H7 (cell line): ENCODE measurements at places on chromosomes 11 and 22. TPM values are rescaled to one million over a fixed set of nuclear protein-coding genes. Genes with fewer than 3 reads are reported as not detected.

- DNase-seq, result no peak
Observed at GRCh38 chr11:9049959-9050358, 41.4 kb downstream of the SCUBE2 start.

GRCh38 chr11:46183819-46184218 lies 62.6 kb upstream of the PHF21A start:
- no peak for DNase-seq

DNA sequence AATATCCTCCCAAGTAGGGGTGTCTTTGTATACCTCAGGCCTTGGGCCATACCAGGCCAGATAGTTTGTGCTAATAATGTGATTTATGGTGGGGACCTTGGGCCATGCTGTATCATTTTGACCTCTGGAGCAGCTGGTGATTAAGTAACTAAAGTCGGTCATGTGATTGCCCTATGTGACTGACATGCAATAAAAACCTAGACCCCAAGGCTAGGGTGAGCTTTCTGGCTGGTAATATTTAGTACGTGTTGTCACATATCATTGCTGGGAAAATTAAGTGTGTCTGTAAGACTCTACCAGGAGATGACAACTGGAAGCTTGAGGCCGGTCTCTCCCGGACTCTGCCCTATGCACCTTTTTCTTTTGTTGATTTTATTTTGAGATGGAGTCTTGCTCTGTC lies 12.6 kb upstream of the TFIP11 start:
- no peak for DNase-seq

- no peak for DNase-seq
Observed at GRCh38 chr11:109644152-109644551, 222.2 kb downstream of the C11orf87 start.

DNA sequence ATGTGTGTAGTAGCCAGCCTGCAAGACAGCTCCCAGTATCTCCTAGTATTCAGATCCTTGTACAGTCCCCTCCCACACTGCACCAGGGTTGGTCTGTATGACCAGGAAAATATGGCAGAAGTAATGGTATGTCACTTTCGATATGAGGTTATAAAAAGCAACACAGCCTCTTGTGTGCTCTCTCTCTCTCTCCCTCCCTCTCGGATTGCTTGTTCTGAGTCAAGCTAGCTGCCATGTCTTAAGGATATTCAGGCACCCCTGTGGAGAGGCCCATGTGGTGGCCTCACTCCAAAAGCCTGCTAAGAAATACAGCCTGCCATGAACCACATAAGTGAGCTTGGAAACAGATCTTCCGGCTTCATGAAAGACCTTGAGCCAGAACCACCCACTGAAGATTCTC lies 25.4 kb downstream of the FXYD6 start:
- DNase-seq, result no peak

- no peak for DNase-seq
Observed at GRCh38 chr11:86592659-86593451, 79.6 kb downstream of the ME3 start.

- no peak for DNase-seq
Observed at GRCh38 chr11:37110385-37110784, 512.3 kb upstream of the RAG2 start.

GRCh38 chr11:76257074-76257719 lies 50.9 kb upstream of the WNT11 start:
- DNase-seq, result no peak

DNA sequence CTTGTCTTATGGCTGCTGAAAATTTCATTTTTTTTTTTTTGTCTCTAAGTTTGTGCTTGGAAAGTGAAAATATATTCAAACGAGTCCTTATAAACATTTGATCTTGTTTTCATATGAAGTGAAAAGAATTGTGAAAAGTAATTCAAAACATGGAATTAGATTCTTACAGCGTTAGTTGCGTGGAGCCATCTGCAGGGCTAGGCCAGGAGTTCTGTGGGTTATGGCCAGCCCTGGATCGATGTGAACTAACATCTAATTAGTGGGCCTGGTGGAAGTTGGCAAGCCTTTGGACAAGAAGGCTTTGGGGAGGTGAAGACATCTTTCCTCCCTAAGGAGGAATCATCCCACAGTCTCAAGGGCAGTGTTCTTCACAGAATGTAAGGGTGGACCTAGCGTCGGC lies 37.2 kb downstream of the PARVA start:
- no peak for DNase-seq

DNA sequence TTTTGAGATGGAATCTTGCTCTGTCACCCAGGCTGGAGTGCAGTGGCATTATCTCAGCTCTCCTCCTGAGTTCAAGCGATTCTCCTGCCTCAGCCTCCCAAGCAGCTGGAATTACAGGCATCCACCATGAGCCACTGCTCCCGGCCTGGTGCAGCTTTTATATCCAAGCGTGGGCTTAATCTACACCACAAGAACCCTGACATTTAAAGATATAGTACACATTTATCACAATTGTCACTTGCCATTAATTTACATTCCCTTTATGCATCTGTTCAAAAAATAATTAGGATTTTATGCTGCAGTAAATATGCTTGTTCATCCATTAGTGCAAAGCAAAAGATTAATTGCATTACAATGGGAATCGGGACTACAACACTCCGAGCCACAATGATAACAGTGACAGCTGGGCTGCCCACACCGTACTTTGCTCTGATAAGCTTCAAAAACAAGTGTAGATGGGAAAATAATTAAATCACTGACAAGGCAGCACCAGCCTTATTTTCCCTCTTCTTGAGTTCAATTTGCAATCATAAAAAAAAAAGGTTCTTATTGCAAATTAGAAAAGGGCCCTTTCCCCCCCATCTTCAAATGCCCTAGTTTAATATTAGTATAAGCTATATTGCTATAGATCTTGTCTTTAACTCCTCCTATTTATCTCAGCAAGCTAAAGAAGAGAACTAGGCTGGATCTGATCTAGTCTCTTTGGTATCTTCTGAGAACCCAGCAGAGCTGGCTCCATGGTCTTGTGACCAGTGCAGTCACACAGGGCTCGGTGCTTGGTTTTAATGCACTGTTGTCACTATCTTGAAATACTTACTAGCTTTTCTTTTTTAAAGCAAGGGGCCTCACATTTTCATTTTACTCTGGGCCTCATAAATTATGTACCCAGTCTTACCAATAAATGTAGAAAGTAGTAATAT lies 206.2 kb upstream of the LRRC4C start:
- DNase-seq, result no peak

DNA sequence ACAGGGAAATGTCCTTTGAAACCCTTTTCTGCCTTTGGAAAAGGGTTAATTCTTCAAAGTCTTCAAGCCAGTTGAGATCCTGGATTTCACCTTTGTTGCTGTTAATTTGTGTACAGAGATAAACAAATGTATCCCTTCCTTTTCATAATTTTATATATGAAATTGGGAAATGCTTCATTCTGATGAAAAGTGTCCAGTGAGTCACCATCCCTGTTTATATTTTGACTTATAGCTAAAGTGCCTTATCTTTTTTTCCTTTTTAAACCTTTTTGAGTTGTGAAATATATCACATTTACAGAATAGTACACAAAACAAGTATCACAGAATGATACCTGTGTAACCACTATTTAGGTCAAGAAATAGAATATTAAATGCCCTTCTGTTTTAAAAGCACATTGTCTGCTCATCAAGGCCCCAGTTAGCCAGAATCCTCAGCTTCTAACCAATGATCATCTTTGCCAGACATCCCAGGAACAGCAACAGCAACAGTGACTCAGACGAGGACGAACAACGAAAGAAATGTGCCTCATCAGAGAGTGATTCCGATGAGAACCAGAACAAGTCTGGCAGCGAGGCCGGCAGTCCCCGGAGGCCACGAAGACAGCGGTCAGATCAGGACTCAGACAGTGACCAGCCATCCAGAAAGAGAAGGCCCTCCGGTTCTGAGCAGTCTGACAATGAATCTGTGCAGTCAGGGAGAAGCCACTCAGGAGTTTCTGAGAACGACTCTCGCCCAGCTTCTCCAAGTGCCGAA lies 27.3 kb downstream of the CTR9 start:
- no peak for DNase-seq

DNA sequence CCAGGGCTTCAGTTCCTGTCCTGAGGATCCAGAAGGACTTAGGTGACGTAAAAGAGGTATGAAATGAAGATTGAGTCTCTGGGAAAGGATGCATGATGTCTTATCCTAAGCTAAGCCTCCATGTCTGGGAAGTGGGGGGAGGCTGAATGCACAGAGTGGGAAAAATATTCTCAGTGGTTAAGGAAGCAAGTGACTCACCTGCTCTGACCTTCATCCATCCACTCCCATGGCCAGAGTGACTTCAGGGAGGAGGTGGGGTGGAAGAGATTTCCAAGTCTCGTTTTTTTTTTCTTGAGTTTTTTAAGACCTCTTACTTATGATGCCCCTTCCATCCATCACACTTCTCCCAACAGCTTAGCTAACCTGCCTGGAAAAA lies 32.5 kb upstream of the POLD3 start:
- no peak for DNase-seq

DNA sequence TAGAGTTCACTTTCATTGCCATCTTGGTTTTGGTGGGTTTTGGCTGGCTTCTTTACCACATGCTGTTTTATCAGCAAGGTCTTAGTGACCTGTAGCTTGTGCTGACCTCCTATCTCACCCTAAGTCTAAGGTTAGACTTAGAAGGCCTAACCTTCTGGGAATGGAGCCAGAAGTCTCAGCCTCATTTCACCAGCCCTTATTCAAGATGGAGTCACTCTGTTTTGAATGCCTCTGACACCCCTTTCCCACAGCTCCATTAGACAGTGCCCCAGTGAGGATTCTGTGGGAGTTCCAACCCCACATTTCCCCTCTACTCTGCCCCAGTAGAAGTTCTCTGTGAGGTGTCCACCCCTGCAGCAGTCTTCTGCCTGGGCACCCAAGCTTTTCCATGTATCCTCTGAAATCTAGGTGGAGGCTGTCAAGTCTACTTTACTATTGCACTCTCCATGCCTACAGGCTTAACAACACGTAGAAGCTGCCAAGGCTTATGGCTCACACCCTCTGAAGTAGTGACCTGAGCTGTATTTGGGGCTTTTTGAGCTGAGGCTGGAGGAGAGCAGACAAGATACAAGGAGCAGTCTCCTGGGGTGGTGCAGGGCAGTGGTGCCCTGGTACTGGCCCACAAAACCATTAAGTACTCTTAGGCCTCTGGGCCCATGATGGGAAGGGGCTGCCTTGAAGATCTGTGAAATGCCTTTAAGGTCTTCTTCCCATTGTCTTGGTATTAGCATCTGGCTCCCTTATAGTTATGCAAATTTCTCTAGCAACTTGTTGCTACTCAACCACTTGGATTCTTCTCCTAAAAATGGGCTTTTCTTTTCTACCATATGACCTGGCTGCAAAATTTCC lies 65.9 kb upstream of the SC5D start:
- DNase-seq, result no peak

DNA sequence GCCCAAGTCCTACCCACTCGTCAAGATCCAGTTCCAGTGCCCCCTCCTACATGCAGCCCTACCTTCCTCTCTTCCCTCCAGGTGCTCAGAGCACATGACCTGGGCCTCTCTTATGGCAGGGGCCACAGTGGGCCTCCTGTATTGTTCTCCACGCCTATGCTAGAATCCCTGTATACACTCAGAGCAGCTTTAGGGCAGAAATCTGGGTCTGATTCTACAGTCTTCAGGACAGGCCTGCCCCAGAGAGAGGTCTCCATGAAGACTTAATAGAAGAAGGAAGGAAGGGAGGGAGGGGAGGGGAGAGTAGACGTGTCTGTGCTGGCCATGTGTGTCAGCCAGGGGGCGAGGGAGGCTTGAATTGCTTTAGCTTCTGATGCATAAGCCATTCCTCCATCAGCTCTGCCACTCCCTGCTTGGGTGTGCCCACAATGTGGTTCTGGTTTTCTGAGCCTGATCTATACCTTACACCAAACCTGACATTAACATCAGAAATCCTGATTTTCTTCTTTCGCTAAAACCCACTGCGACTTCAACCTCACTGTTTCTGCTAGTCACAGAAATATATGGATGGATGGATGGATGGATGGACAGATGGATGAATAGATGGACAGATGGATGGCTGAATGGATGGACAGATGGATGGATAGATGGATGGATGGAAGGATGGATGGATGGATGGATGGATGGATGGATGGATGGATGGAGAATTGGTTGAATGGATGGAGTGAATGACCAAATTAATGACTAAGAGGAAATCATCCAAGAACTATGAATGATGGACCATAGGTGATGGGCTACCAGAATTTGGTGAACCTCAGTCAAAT lies 56.6 kb upstream of the PRDM11 start:
- DNase-seq, result peak; percentile 55

- DNase-seq, result no peak
Observed at GRCh38 chr11:69059985-69060384, 11.3 kb downstream of the TPCN2 start.

DNA sequence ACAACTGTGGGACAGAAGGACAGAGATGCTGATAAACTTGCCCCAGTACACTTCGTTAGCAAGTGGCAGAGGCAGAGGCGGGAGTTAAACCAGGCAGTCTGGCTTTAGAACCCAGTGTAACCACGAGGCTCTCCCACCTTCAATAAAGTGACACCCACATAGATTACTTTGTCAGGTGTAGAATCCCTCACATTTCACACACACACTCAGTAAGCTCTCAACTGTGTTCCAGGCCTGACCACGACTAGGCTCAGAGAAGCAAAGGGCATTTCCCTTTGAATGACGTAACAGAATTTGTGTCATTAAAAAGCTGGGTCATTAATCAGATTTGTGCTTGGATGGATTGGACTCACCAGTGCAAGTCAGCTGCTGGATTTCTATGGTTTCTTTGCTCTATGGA lies 118.3 kb upstream of the RCN1 start:
- no peak for DNase-seq

The SERHL2 gene
- 2.6 and 7.5 TPM in 2 replicates for total RNA-seq

The NRIP3 gene
- 1.9 and 5.0 TPM in 2 replicates for total RNA-seq

The SEC14L6 gene
- total RNA-seq, result 0.17 and 0.55 TPM in 2 replicates

The GDPD4 gene
- total RNA-seq, result not detected in 2 replicates

The LGALS1 gene
- 183 and 206 TPM in 2 replicates for total RNA-seq
